ENCODE measurements at places on chromosomes 12 and 14. TPM values are rescaled to one million over a fixed set of nuclear protein-coding genes. Genes with fewer than 3 reads are reported as not detected.

The MYO1H gene
- not detected for total RNA-seq

The TAS2R7 gene
- not detected for total RNA-seq

The AICDA gene
- total RNA-seq = not detected

The A2M gene
- not detected for total RNA-seq

The AP5M1 gene
- total RNA-seq = 32.7 TPM

The IFT81 gene
- 3.5 TPM for total RNA-seq

The OASL gene
- total RNA-seq = 13.9 TPM

The PPM1H gene
- 0.02 TPM for total RNA-seq

The LRRK2 gene
- not detected for total RNA-seq

The OTOGL gene
- not detected for total RNA-seq

The HNF1A gene
- total RNA-seq = not detected

The PLEKHD1 gene
- total RNA-seq = 0.05 TPM

The SPSB2 gene
- total RNA-seq = 2.2 TPM

The KCNK13 gene
- total RNA-seq = not detected
